ENCODE measurements at places on chromosomes 7 and 10.

- DNase-seq = no peak
Observed at GRCh38 chr7:22578007-22578733, 78.2 kb upstream of the STEAP1B start.

GRCh38 chr10:78736926-78737630 lies 331.7 kb upstream of the ZMIZ1 start:
- DNase-seq = no peak

GRCh38 chr10:99880080-99880835 lies 97.8 kb downstream of the ABCC2 start:
- DNase-seq = no peak

GRCh38 chr7:52249741-52250140 lies 785.7 kb upstream of the POM121L12 start:
- no peak for DNase-seq

DNA sequence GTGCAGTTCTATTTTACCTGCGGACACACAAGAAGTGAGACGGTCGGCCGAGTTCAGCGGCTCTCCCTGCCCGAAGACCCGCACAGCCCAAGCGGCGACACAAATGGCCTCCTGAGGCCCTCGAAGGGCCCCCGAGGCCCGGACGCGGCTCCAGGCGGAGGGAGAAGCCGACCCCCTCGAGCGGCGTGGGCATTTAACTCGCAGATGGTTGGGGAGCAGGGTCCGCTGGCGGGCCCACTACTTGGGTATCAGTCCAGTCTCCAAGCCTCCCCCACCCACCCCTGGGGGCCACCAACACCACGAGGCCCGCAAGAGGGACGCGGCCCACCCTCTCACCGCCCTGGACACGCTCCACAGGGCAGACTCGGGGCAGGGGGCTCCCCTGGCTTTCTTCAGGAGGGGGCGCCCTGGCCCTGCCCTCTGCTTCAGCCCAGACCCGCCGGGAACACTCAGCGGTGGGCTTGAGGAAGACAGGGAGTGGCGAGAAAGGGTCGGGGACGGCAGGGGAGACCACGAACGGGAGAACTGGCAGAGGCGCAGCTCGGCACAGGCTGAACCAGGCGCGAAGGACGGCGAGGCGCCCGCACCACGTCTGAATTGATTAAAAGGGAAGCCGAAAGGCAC lies 1.7 kb downstream of the IGF2BP3 start:
- no peak for DNase-seq

DNA sequence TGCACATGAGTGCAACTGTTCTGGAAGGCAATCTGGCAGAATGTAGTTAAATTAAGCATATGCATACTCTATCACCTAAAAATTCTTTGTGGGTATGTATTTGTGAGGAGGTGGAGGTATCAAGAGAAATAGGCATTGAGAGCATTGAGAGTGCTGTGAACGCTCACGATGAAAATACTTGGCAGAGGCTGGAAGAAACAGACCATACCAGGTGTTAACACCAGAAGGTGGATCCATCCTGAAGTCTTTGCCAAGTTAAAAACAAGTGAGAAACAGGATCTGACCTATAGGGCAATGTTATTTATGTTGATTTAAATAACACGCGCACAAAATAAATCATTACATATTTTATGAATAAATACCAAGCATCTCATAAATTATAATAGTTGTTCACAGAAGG lies 311.6 kb downstream of the PCLO start:
- DNase-seq = no peak

DNA sequence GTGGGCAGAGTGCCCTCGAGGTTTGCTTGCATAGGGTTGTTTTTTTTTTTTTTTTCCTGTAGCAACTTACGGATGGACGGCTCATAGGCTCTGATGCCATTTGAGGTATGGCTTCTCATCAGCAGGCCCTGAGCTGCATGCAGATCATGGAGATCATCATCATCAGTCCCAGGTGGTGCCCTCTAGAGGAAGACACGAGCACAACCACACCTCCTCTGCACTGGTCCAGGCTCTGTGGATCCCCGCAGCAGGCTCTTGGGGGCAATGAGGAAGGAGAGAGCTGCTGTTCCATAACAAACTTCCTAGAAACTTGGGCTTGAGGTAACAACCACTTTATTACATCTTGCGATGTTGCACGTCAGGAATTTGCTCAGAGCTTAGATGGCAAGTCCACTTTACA lies 132.7 kb upstream of the CXCL12 start:
- DNase-seq = no peak

DNA sequence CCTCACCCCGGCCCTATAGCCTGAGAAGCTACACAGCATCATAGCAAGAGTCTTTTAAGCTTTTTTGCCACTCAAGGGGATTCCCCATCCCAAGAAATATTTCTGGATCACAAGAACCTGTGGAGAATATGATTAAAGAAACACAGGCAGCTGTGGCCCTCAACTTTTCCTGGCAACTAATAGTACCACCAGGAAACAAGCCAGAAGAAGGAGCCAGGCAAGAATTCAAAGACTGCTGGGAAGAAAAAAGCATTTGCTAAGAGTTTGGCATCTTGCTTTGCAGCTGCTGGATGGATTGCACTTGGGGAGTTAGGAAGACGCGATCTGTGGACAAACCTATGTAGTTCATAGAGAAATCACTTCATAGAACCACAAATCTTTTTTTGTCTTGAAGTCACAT lies 437.8 kb downstream of the PLXDC2 start:
- no peak for DNase-seq

GRCh38 chr7:28725045-28725642 lies 233.0 kb downstream of the TRIL start:
- DNase-seq = no peak

Data from stimulated activated CD8-positive, alpha-beta memory T cell treated with anti-CD3 and anti-CD28 coated beads, Interleukin-2, amount 100 ng/mL, for 1 hour (primary cell).